ENCODE measurements at places on chromosomes 4 and X. TPM values are rescaled to one million over a fixed set of nuclear protein-coding genes. Genes with fewer than 3 reads are reported as not detected.

Gene TEC
- 3.9 TPM for total RNA-seq

- peaks cover 18% of the 10 kb centered on the region for H3K4me1 ChIP-seq
- H3K27ac ChIP-seq = no peak overlapping the region
- no peaks in the 10 kb centered on the region for H3K27me3 ChIP-seq
- no peak for DNase-seq
- no peak overlapping the region for H3K4me3 ChIP-seq
- no peaks in the 10 kb centered on the region for H3K36me3 ChIP-seq
Measured at GRCh38 chr4:48226199-48226598, 43.4 kb downstream of the TEC start.

- no peak overlapping the region for H3K27ac ChIP-seq
- DNase-seq = no peak
- H3K4me3 ChIP-seq = no peak overlapping the region
- no peaks in the 10 kb centered on the region for H3K27me3 ChIP-seq
- no peaks in the 10 kb centered on the region for H3K36me3 ChIP-seq
- no peaks in the 10 kb centered on the region for H3K4me1 ChIP-seq
Measured at GRCh38 chr4:16488084-16488483, 261.8 kb upstream of the TAPT1 start.

DNA sequence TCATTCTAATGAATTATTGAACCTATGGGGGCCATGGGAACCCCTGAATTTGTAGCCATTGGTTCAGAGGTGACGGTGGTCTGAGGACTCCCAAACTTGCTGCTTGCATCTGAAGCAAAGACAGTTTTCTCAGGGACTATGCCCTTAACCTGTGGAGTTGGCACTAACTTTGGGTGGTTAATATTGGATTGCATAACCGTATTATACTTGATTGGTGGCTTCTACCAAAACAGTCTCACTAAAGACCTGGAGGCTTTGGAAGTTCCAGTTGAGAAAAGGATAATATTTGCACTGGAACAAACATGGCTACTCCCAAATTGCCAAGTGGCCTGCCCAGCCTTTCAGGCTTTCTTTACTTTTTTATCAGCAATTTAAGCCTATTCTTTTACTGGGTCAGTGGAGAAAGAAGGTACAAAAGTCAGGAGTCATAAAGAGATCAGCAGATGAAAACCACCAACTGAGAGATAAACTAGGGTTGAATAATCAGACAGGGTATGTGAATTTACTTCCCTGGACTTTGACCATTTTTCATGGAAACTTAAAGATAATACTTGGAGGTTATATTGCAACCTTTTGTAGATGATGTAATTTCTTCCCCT, 7.9 kb upstream of the KLHL8 start:
- H3K36me3 ChIP-seq = no peaks in the 10 kb centered on the region
- no peak overlapping the region for H3K27ac ChIP-seq
- H3K4me1 ChIP-seq = no peaks in the 10 kb centered on the region
- no peak for DNase-seq

DNA sequence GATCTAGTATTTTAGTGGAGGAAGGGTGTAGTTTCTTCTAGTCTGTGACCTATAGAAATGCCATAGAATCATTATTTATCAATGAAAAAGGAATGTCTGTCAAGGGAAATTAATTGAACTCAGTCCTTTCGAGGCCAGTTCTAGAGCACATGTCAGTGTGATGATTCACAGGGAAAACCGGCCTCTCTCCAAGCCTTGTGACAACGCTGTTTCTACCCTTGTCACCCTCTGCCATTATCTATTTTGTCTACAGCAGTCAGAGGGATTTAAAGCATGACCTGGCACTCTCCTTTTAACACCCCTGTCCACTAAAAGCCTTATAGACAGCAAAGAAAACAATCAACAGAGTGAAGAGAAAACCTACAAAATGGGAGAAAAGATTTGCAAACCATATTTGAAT, 119.8 kb downstream of the DRD5 start:
- no peaks in the 10 kb centered on the region for H3K36me3 ChIP-seq
- no peak for DNase-seq
- no peaks in the 10 kb centered on the region for H3K4me1 ChIP-seq
- no peak overlapping the region for H3K4me3 ChIP-seq

- no peak for DNase-seq
- H3K27ac ChIP-seq = no peak overlapping the region
- no peaks in the 10 kb centered on the region for H3K27me3 ChIP-seq
- H3K36me3 ChIP-seq = no peaks in the 10 kb centered on the region
- H3K4me3 ChIP-seq = no peak overlapping the region
- no peaks in the 10 kb centered on the region for H3K4me1 ChIP-seq
Measured at GRCh38 chrX:57155171-57155570, 18.0 kb upstream of the SPIN2A start.

Gene APOO
- total RNA-seq = 30.4 TPM

Gene GAGE1
- total RNA-seq = not detected

DNA sequence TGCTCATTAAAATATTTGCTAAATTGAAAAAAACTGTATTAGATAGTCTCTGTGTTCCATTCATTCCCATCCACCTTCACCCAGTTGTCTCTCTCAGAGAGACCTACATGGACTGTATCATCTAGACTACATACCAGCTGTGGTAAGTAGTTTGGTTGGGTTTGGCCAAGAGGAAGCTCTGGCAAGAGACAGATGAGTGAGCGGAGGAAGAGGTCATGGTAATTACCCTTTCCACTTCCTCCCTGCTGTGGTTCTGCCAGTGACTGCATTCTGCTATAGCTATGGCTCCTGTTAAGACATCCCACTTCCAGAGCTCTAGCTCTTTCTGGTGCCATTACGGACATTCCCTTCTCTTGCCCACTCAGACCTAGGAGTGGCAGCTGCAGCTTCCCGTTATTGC, 239.0 kb upstream of the MID1 start:
- H3K36me3 ChIP-seq = no peaks in the 10 kb centered on the region
- DNase-seq = no peak
- no peaks in the 10 kb centered on the region for H3K27me3 ChIP-seq
- no peak overlapping the region for H3K4me3 ChIP-seq
- H3K27ac ChIP-seq = no peak overlapping the region

GRCh38 chr4:15894393-15894792, 44.1 kb downstream of the FGFBP1 start:
- no peak overlapping the region for H3K4me3 ChIP-seq
- peak; percentile 61 for DNase-seq
- H3K36me3 ChIP-seq = no peaks in the 10 kb centered on the region

- DNase-seq = peak; percentile 19
- peak within 1 kb of the TSS; percentile 56 for H3K4me3 ChIP-seq
- H3K36me3 ChIP-seq = no peaks in the 10 kb centered on the region
- H3K27me3 ChIP-seq = peaks cover 24% of the 10 kb centered on the region
Measured at GRCh38 chrX:74925225-74926088, at the start of gene NEXMIF. Gene NEXMIF, minus strand, starts transcription at chrX:74925452.

Gene FGFR3
- total RNA-seq = 0.11 TPM

DNA sequence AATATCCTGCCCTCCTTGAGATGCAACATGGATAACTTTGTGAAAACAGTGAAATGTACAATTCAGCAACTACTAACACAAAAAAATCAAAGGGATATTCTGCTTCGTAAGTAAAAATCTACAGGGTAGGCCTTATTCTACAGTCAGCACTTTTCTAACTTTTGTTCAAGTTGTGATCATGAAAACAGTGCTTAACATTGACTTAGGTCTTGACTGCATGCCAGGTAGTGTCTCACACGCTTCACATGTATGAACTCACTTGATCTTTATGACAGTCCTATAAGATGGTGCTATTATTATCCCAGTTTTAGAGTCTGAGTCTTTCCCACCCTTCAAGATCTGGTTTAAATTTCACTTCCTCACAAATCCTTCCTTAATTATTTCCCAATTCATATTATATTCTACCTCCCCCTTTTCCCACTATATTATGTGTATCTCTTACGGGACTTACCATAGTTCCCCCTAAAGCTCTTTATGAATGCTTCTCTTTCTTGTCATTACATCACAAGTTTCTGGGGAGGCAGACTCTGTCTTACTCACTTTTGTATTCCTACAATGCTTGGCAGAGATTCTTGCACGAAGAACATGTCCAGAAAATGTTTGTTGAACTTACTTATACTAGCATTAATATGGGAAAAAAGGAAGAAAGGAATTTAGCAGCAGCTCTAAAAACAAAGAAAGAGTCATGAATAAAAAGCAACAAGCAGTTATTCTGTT, 179.8 kb downstream of the SCFD2 start:
- no peaks in the 10 kb centered on the region for H3K36me3 ChIP-seq
- no peak for DNase-seq
- no peaks in the 10 kb centered on the region for H3K4me1 ChIP-seq
- no peak overlapping the region for H3K27ac ChIP-seq
- H3K27me3 ChIP-seq = no peaks in the 10 kb centered on the region
- no peak overlapping the region for H3K4me3 ChIP-seq

Gene PNMA6A
- not detected for total RNA-seq

DNA sequence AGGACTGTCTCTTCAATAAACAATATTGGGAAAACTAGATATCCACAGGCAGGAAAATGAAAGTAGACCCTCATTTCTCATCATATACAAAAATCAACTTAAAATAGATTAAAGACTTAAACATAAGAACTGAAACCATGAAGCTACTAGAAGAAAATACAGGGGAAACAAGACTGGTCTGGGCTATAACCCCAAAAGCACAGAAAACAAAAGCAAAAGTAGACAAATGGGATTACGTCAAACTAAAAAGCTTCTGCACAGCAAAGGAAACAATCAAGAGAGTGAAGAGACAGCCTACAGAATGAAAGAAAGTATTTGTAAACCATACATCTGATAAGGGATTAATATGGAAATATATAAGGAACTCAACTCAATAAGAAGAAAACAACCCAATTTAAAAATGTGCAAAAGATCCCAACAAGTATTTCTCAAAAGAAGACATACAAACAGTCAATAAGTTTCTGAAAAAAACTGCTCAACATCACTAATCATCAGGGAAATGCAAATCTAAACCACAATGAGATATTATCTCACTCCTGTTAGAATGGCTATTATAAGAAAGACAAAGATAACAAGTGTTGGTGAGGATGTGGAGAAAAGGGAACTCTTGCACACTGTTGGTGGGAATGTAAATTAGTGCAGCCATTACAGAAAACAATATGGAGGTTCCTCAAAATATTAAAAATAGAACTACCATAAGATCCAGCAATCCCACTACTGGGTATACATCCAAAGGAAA, 325.3 kb upstream of the RASGEF1B start:
- H3K4me3 ChIP-seq = no peak overlapping the region
- no peak for DNase-seq
- no peaks in the 10 kb centered on the region for H3K4me1 ChIP-seq
- H3K27ac ChIP-seq = no peak overlapping the region

- no peak for DNase-seq
- peaks cover 44% of the 10 kb centered on the region for H3K4me1 ChIP-seq
- no peaks in the 10 kb centered on the region for H3K36me3 ChIP-seq
- no peaks in the 10 kb centered on the region for H3K27me3 ChIP-seq
Measured at GRCh38 chr4:69092980-69093568, 3.2 kb upstream of the UGT2B7 start.

Gene CACNA1F
- total RNA-seq = not detected

DNA sequence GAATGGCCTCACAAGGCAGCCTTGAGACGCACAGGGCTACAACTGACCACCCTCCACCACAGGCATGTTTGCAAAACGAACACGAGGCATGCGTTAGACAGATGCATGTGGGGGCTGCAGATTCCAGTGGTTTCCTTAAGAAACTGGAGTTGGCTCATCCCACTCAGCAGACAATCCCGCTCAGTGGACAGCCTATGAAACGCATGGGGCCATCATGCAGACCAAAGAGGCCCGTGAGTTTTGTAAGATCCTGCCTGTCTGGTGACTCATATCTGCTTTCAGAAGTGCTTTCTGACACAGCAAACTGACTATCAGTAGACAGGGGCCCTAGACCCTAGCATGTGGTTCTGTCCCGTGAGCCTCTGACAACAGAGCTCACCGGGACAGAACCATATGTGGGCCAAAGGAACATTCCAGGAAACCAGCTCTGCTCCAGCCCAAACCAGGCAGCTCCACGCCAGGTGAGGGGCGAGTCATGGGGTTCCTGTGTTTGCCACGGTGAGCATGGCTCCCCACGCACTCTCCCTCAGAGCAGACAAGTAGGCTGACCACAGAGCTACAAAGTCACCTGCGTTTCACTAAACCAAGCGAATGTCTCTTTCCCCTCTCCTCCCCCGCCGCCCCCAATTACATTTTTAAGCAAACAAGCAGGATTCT, 74.4 kb downstream of the MTMR1 start:
- no peaks in the 10 kb centered on the region for H3K36me3 ChIP-seq
- no peaks in the 10 kb centered on the region for H3K27me3 ChIP-seq
- H3K4me1 ChIP-seq = peaks cover 4% of the 10 kb centered on the region
- no peak overlapping the region for H3K27ac ChIP-seq

Gene CYP4V2
- 0.69 TPM for total RNA-seq

Gene RS1
- not detected for total RNA-seq

DNA sequence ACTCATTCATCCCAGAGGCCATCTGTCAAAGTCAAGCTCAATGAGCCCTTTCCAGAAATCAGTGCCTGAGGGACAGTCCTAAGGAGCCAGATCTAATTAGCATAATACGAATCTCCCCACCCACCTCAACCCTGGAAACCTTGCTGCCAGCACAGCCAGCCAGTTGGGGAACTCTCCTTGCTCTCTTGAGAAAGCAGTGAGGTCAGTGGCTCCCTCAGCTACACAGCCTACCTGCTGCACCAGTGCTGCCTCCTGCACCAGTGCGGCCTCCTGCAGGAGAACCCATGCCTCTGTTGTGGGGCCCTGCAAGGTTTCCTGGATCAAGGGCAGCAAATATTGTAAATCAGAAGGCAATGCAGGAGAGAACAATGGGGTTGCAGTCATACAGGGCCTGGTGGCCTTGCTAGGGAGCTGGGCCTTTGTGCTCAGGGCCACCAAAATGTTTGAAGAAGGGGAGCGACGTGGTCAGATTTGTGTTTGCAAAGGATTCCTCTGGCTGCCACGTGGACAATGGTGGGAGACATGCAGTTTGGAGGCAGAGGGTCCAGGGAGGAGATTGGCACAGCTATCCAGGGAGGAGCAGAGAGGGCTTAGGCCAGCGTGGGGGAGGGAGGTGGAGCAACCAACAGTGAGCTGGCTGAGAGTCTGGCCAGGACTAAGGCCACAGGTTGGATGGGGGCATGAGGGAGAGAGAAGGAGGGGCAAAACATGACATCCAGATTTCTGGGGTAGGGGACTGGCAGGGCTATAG, 124.3 kb upstream of the MAMLD1 start:
- no peaks in the 10 kb centered on the region for H3K27me3 ChIP-seq
- H3K27ac ChIP-seq = no peak overlapping the region
- H3K4me3 ChIP-seq = no peak overlapping the region
- no peak for DNase-seq

DNA sequence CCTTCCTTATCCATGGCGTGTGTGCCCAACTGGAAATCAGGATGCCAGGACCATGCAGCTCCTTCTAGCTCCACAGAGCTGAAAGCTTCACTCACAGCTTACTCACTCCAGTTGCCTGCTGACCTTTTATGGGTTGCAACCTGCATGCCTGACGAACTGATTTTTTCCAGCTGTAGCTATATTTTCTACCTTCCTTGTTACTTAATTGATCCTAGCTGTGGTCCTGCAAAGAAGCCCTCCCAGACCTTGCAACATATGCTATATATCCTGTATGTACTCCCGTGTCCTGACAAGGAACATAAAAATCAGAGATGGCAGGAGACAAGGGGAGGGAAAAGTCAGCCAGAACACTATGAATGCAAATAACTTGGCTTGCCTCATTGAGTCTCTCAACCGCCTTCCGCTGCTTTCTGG, 135.3 kb upstream of the LDB2 start:
- no peak overlapping the region for H3K27ac ChIP-seq
- no peak overlapping the region for H3K4me3 ChIP-seq
- H3K27me3 ChIP-seq = peaks cover 13% of the 10 kb centered on the region
- DNase-seq = no peak
- no peaks in the 10 kb centered on the region for H3K36me3 ChIP-seq
